MV-4-11 (cell line): ENCODE measurements at places on chromosomes 13 and 19.

DNA sequence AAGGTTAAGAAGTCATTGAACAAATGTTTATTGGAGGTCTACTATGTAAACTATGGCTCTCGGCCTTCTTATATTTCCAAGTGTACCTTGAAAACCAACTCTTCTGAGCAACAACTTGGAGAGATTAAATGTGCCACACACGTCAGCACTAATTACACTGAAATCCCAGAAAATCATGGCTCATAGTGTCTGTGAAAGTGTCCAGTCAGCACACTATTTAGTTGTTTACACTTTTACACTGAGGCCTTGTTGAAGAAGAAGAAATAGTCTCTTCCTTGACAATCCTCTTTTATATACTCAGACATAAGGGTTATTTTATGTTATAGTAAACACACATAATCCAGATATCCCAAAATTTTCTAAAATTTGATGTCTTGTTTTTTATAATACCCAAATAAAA is 30.9 kb upstream of the NBEA start:
- DNase-seq, result no peak

DNA sequence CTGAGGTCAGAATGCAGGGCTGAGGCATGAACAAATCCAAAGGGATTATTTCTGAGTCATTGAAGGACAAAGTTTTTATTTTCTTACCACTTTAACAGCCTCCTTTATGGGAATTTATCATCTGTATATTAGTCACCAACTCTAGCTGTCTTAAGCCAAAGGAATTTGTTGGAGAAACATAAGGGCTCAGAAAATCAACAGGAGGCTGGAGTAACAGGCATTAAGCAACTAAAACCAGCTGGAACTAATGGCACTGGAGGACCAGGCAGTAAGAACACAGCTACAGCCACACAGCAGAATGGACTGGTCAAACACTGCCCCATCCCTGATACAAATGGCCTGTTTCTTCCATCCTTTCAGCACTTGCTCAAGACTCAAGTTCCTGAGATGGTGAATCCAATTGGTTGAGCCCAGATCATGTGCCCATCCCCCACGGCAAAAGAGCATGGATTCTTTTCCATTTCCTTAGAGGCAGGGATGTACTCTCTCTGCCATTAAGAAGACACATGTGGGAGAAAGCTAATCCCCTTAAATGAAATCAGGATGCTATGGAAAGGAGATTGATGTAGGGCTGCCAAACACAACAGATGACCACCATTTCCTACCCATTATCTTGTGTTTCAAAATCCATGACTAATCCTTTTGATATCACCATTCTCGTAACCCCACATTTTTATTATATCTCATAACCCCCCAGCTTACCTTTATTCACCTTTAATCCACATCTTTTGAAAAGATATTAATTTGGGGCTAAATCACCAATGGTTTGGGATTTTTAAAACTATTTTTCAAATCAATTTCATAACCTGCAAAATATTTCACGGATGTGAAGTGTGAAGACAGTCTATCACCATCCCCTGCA is 157.0 kb upstream of the FNDC3A start:
- no peak for DNase-seq

GRCh38 chr13:103663996-103664395 is 597.8 kb upstream of the SLC10A2 start:
- DNase-seq, result no peak

DNA sequence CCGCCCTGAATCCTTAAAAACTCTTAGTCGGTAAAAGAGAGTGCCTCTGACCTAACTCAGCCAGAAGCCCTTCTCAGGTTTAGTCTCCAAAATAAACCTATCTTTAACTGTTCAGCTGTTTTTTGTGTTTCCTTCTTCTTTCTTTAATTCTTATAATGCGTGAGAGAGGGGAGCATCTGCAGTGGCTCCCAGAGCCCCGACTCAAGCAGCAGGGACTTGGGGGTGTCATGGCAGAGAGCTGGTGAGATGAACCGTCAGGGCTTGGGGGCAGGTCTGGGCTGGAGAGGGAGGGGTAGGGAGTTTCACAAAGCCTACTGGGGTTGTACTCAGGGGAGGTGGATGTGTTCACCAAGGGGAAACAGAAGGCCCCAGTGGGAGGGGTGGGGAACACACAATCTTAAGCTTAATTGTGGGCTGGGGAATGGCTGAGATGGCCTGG is 16.8 kb upstream of the SIGLEC6 start:
- DNase-seq, result no peak
